Type B pancreatic cell (in vitro differentiated cells): ENCODE measurements at places on chromosomes 2 and 18.

GRCh38 chr2:36352701-36353100, 2.9 kb upstream of the CRIM1 start:
- DNase-seq = no peak

GRCh38 chr2:23615216-23616020, 230.4 kb downstream of the KLHL29 start:
- no peak for DNase-seq

- no peak for DNase-seq
Observed at GRCh38 chr2:105723431-105723830, 21.3 kb upstream of the NCK2 start.

- no peak for DNase-seq
Observed at GRCh38 chr2:227335713-227336112, 10.7 kb downstream of the MFF start.

- DNase-seq = no peak
Observed at GRCh38 chr2:42186366-42186765, 17.2 kb downstream of the EML4 start.

- DNase-seq = no peak
Observed at GRCh38 chr18:36934884-36935283, 106.0 kb downstream of the KIAA1328 start.

DNA sequence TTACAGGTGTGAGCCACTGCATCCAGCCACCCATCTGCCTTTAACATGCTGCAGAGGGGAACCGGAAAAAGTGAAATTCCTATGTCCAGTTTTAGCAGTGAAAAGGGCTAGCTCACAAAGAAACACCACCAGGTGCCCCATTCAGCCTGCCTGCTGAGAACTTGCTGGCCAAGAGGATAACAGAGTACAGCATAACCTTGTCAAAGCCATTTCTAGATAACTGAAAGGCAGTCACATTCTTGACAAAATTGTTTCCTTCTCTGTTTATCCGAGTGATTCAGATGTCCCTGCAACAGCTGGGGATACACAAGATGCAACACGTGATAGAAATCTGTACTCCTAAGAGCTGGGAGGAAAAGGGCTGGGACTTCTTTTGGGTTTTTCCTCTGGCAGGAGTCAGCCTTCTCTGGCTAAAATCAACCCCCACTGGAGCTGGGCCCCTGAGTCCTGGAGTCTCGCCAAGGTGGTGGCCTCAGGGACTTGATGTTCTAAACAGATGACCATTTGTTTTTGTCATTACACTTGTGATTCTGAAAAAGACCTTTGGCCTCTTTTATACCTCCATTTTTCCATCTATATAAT, 505.4 kb downstream of the BCL11A start:
- no peak for DNase-seq

DNA sequence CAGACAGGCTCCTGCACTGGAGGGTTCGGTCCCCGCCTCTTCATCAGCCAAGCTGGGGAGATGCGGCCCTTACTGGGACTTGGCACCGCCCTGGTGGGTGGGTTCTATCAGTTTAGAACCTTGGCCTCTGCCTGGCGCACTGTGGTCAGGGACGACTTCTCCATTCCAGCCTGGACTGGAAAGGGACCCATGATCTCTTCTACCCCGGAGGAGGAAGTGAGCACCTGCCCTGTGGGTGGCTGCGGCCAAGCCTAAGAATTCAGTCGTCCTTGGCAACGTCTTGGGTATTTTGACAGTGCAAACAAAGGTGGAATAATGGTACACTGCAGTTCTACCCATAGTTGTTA, 106.9 kb upstream of the CD302 start:
- no peak for DNase-seq

- no peak for DNase-seq
Observed at GRCh38 chr18:34744569-34744968, 34.5 kb downstream of the DTNA start.

- DNase-seq = no peak
Observed at GRCh38 chr18:79405781-79406575, 10.2 kb downstream of the NFATC1 start.

DNA sequence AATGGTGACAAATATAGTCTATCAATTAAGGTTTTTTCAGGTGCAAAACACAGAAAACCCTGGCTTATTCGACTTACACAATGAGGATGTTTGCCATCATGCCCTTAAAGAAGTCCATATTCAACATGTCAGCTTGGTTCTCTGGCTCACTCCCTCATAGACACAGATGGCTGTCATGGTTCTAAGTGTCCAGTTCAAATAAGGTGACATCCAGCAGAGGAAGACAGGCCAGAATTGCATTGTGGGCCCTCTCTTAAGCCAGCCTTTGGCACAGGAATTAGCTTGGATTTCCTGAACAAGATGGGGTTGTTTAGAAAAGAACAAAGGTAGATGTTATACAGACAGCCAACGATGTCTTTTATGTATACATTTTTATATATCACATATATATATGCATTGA, 18.7 kb upstream of the SLC1A4 start:
- DNase-seq = no peak

- DNase-seq = no peak
Observed at GRCh38 chr2:57890464-57890863, 156.1 kb upstream of the VRK2 start.

GRCh38 chr2:202494300-202495229, 118.4 kb downstream of the BMPR2 start:
- no peak for DNase-seq

GRCh38 chr2:71599646-71600236, 146.4 kb downstream of the DYSF start:
- DNase-seq = no peak

DNA sequence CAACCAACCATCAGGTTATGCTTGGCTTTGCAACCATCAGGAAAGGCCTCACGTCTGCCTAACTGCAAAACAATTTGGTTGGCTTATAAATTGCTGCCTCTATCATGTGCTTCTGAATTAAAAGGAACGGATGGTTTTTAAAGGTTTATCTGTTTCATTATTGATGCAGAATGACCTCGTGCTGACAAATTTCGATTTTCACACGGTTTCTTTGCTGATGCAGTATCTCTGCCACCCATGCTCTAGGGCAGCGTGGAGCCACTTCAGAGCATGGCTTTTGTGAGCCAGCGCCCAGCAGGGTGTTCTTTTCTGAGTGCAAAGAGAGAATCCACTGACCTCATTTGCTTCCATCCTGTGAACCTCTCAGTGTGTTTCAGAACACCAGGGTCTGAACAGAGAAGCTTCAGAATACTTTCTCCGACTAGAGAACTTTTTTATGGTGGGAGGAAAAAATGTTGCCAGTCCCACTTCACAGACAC, 143.1 kb upstream of the L3MBTL4 start:
- DNase-seq = no peak

GRCh38 chr2:219451661-219452360, 17.2 kb downstream of the SPEG start:
- no peak for DNase-seq

GRCh38 chr2:69509011-69509749, 71.9 kb upstream of the NFU1 start:
- DNase-seq = no peak

- no peak for DNase-seq
Observed at GRCh38 chr18:55286257-55286825, 301.7 kb downstream of the TCF4 start.

DNA sequence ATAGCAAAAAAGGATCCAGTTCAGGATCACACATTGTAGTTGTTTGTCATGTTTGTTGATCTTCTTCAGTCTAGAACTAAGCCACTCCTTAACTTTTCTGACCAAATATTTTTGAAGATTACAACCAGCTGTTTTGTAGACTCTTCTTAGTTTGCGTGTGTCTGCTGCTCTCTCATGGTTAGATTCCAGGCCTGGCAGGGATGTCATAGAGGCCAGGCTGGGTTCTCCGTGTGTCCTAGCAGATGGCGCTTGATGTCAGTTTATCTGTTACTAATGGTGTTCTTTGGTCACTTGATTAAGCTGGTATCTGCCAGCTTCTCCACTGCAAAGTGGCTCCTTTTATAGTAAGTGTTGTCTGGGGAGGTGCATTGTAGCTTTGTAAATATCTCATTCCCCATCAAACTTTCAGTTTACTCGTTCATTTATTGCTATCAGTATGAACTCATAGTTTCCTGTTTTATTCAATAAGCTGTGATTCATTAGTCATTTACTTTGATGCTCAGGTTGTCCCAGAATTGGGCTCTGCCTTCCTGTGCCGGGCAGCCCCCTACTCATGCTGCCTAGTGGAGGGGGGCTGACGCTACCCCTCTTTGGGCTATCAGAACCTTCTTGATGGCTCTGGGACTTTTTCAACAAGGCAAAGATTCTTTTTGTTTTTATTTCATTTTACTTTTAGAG, 42.1 kb downstream of the GRHL1 start:
- DNase-seq = no peak

- DNase-seq = no peak
Observed at GRCh38 chr2:181953881-181954537, 31.6 kb upstream of the PPP1R1C start.

DNA sequence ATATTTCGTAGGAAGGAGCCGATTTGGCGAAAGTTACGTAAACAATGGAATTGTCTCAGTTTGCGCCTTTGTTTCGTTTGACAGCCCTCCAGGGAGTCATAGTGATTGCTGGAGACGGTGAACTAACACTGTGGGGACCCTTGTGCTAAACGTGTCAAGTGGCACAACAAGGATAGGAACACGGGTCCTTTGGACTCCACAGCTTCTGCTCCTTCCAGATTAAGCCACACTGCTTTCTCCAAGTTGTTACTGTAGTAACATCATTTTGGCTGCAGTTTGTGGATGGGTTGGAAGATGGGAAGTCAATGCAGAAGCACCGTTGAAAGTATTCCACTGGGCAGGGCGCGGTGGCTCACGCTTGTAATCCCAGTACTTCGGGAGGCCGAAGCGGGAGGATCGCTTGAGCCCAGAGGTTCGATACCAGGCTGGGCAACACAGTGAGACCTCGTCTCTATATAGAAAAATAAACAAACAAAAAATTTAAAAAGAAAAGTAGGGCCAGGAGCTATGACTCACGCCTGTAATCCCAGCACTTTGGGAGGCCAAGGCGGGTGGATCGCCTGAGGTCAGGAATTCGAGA, 636 bp upstream of the IMMT start:
- no peak for DNase-seq

- peak; percentile 55 for DNase-seq
Observed at GRCh38 chr2:26883956-26884355, 36.0 kb downstream of the DPYSL5 start.

DNA sequence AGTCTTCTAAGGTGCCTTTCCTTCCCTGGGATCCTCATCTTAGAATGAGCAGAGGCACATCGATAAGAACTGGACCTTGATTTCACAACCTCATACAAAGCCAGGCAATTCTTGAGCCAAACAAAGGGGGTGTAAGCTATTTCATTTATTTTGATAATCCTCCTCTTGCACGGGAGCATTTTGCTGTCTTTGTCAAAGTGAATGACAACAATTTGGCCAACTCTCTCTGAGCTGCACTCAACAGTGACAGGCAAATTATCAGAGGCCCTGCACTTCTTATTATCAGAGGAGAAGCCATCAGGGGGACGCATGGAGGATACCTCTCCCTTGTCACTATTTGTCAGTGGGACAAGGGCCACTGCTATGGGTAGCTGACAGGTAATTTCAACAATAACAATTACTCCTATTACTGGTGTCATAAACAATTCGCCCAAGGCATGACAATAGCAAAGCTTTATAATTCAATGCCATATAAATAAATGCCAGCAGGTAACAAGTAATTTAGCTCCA, 260.4 kb downstream of the MEIS1 start:
- no peak for DNase-seq
